ENCODE measurements at places on chromosomes 7 and 10. TPM values are rescaled to one million over a fixed set of nuclear protein-coding genes. Genes with fewer than 3 reads are reported as not detected.
A peak's percentile ranks its signal among the peaks of the same experiment; 100 is the strongest.

DNA sequence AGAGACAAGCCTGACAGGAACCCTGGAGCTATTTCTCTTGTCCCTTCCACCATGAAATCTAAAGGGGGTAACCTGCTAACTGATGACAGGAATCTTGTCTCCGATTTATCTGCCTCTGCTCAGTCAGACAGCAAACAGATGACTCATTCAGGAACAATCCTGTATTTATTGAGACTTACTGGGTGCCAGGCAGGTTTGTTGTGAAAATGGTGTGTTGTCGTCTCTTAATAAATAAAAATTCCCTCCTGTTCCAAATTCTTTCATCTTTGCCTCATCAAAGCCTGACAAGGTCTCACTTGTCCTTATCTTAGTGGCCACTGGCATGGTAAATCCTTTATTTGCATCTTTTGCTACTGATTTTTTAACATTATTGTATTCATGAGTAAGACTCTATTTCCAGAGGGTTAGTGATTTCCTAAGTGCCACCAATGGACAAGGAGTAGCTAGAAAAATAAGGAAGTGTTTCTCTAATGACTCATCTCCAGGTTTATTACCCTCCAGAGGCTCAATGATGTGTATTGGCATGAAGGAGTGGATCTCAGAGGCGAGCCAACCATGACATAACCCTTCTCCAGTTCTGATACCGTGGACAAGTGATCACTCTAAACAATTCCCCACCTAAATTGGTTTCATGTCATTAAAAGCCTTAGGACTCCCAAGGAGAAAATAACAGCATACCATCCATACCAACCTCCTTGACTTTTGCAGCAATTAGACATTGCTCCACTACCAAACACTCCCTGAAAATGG, 724.0 kb downstream of the GRID1 start:
- DNase-seq, result peak; percentile 66

DNA sequence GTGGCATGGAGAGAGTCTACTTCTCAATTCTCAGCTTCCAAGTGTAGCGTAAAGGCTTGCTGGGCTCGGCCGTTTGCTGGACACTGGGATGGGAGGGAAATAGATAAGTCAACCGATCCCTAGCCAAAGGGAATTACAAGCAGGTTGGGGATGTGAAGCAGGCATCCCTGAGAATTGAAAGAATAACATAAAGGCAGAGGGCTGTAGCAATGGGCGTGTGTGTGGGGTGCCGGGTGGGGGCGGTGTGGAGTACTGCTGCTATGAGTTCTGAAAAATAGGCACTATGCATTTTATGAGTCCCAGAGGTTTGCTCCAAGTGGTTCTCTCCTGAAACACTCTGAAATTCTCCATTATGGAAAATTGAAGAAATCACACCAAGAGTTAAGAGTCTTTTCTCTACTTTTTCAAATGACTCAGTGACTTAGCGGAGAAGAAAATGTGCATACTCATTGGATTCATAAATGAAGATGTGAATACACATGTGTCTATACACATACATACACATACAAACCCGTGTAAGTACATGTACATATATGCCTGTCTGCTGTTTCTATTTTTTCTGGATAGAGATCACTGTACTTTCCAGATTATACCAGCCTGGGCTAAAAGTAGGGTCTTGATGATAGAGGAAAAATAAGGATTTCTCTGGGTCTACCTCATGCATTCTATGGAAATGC, 65.4 kb downstream of the ADRA2A start:
- no peak for DNase-seq

DNA sequence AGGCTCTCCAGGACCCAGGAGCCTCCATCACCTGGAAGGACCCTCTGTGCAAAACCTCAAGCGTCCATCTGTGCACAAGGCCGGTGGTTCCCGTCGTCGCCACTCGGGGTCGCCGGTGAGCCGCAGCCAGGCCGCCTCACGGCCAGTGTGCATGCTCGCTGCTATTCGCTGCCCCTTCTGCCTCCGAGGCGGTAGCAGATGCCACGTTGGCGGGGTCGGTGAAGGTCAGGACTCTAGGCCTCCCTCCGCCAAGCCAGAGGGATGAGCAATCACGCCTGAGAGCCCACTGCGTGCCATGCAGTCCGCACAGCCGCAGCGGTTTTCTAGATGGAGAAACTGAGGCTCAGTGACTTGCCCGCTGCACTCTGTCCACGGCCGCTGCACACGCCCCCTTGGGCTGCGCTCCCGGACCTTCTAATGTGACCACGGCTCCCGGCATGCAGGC, 5.7 kb downstream of the UPK3B start:
- DNase-seq, result no peak

GRCh38 chr7:22361320-22361719, 4.4 kb upstream of the RAPGEF5 start:
- no peak for DNase-seq

GRCh38 chr7:107404740-107405537, 64.9 kb upstream of the GPR22 start:
- DNase-seq, result peak; percentile 7

- no peak for DNase-seq
These were observed 579.0 kb upstream of the DPP6 start for GRCh38 chr7:153473185-153473584.

- DNase-seq, result peak; percentile 99
These were observed 91.7 kb upstream of the PITRM1 start for GRCh38 chr10:3264161-3264761.

DNA sequence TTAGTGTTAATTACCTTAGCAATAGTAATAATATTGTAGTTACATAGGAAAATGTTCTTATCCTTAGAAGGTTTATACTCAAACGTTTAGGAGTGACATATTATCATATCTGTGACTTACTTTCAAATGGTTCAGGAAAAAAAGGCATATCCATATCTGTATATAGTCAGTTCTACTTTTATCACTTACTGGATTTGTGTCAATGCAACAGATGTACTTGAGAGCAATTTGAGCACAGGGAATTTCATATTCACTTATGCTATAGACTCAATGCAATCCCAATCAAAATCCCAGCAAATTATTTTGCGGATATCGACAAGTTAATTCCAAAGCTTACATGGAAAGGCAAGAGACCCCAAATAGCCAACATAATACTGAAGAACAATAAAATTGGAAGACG, 10.0 kb downstream of the DENND11 start:
- no peak for DNase-seq

DNA sequence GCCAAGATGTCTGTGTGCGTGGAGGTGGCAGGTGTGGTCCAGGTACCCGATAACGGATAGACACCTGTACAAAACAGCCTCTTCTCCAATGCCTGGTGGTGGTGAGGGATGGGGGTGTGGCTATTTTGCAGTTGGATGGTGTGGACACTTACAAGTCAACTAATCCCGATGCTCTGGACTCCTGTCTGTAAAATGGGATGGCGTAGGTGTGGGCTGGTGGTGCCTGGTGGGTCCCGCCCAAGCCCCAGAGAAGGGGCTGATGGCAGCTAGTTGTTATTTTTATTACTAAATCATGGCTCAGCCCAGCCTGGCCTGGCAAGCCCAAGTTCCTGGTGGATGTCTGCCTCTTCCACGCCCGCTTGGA, 22.3 kb downstream of the GTF2IRD1 start:
- DNase-seq, result no peak

GRCh38 chr7:33804140-33804660, 101.1 kb upstream of the BMPER start:
- no peak for DNase-seq

DNA sequence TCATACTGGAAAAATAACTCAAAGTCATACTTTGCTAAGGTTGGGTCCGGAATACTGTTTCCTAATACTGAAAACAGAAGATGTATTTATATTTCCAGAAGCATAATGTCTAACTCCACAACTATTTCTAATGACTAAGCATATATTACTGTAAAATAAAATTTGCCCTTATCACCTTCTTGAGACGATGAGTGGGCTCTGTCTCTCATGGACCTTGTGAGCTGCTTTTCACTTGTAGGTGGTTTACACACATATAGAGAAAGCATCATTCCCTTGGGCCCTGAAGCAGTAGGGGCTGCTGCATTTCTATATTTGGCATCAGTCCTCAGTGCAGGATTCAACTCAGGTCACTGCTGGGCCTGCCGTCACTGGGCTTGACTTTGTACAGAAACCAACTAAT, 10.7 kb upstream of the FAM13C start:
- no peak for DNase-seq

The CTAGE8 gene
- 0.49 TPM for total RNA-seq

The NUPR2 gene
- not detected for total RNA-seq
